Bone marrow (tissue), 2 donors: ENCODE measurements at places on chromosomes 12 and 14.

DNA sequence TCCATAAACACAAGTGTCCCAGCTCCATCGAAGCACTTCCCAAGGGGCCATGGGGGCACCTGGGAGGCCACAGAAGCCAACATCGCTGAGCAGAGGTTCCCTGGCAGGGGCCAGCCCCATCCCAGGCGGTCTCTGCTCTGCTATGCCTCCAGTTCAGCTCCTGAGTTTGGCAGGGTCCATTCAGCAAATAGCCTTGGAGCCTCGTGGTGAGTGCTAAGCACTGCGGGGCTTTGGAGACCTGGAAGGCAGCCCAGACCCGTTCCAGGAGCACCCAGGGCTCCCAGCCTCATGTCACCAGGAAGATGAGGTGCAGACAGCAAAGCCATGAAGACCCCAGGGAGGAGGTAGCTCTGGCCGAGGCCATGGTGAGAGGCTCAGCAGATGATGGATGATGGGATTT lies 109.5 kb downstream of the LGMN start:
- DNase-seq: no peak

DNA sequence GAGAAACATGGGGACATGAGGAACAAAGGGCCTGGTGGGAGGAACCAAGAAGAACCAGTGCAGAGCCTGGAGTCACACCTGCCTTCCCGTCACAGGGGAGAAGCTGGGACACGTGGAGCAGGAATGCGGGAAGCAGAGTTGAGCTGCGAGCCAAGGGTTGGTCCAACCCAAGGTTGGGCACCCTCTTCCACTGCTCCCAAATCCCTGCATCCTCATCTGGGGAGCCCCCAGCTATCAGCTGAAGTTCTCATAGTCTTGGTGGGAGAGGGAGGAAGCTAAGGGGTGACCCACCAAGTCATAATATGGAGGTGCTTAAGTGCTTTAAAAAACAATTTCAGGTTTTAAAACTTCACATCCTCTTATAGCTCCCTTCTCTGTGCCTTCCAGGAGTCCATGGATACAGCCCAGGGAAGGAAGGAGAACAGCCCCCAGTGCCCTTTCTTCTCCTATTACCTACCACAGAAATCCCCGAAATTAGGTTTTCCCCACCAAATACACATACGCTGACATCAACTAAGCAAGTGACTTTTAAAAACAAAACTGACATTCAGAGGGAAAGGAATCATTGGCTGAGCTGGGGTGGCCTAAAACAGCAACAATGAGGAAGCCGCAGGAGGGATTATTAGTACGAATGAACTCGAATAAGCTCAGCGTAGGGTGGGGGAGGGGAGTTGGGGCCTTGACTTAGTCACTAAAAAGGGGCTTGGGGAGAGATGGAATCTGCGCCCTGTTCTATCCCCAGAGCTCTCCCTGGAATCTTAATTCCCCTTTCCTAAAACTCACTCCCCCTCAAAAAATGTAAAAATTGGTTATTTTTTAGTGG lies 4.5 kb downstream of the MYL6 start:
- DNase-seq: no peak

- no peak for DNase-seq
Observed at GRCh38 chr12:50107416-50108268, 3.8 kb downstream of the GPD1 start.

GRCh38 chr12:49982246-49983087 lies 9.7 kb downstream of the AQP6 start:
- no peak for DNase-seq

DNA sequence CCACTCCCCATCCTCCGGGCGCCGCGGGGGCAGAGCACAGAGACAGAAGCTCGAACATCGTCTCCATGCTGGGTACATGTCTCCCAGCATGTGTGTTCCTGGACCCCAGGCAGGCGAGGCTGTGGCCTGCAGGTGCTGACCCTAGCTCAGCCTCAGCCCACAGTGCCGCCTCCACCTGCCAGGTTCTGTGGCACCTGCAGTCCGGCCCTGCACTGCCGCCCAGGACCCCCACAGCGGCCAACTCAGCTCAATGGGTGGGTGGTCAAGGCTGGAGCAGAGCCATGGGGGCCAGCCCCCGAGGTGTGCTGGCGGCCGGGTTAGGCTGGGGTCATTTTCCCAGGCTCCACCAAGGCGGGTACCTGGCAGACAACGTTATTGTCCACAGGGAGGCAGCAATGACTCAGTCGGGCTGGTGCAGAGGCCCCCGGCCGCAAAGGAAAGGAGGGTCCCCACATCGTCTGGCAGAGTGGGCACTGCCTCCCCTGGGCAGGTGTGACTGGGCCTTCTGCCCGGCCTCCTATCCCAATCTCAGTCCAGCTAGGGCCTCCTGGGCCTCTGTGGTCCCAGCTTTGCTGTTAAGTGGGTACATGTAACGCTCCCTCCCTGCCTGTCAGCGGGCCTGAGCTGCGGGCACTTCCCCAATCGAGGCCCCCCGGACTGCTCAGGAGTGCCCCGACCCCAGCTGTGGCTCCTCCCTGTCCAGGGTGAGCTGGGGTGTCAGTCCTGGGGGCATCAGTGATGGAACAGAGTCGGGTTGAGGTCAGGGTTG lies 20.2 kb upstream of the NUDT14 start:
- no peak for DNase-seq

DNA sequence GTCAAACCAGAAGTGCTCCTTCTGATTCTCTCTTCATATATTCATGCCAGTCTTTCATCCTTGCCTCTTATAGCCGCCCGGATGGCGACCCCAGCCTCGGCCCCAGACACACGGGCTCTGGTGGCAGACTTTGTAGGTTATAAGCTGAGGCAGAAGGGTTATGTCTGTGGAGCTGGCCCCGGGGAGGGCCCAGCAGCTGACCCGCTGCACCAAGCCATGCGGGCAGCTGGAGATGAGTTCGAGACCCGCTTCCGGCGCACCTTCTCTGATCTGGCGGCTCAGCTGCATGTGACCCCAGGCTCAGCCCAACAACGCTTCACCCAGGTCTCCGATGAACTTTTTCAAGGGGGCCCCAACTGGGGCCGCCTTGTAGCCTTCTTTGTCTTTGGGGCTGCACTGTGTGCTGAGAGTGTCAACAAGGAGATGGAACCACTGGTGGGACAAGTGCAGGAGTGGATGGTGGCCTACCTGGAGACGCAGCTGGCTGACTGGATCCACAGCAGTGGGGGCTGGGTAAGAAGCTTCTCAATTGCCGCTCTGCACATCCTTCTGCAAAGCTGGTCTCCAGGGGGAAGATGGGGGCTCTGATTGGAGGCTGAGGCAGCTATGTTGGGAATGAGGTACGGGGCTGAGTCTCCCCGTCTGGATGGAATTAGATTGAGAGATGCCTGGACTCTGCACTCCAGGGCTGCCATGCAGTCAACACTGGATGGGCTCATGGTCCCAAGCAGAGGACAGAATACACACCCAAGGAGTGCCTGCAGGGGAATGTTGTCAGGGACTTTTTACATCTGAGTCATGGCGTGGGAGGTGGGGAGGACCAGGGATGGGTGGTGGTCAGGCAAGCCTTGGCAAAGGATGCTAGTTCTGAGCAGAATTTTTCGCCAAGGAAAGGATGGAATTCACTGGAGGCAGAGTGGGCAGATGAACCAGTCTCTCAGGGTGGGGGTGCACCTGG lies 1.3 kb downstream of the BCL2L2 start:
- DNase-seq: no peak

GRCh38 chr14:76698631-76699030 lies 62.6 kb upstream of the VASH1 start:
- DNase-seq: no peak

DNA sequence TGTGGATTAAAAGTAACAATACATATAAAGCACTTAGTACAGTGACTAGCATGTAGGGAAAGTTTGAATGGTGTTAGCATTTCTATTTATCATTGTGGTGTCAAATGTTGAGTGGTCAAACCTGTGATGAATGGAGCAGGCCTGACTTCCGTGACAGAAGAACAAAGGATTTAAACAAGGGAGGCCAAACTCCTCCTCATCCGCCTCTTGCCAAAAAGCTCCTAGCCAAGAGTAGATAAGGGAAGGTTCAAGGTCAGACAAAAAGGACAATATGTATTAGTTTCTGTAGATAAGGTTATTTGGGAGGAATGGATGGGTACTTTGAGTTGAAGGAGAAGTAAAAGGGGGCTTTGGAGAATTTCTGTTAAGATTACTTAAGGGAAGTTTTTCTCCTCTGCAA lies 6.5 kb downstream of the RNASE7 start:
- no peak for DNase-seq

DNA sequence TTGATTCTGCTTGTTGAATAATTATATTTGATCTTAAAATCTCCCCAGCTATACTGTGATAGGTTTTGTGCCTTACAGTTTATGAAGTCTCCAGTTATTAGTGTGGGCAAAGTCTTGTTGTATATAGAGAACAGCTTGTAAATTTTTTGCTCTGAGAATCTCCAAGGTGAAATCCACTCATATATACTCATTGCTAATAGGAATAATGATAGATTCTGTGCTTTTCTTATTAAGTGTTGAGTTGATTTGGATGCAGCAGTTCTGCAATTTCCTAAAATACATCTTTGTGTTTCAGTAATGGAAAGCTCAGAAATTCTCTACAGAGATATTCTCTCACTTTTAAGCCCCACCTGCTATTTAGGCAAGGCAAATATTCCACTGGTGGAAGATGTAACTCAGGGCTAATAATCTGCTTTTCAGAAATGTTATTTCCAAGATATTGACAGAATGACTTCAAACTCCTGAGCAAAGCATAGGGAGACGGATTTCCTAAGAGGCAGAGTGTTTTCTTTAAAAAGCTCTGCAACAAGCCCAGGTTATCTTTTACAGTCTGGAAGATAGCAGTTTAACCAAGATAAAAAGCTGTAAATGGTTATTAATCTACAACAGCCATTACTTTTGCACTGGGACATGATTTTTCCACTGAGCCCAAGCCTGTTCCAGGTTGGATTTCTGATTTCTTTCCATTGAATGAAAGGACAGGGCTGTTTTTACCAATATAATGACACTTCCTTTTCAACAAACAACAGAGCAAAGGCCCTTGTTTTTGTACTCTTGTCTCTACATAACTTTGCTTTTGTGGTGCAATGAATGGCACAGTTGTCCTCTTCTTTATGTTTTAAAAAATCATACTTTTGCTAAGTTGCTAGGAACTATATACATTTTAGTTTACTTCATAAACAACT lies 239.9 kb upstream of the ATP2B1 start:
- DNase-seq: no peak

DNA sequence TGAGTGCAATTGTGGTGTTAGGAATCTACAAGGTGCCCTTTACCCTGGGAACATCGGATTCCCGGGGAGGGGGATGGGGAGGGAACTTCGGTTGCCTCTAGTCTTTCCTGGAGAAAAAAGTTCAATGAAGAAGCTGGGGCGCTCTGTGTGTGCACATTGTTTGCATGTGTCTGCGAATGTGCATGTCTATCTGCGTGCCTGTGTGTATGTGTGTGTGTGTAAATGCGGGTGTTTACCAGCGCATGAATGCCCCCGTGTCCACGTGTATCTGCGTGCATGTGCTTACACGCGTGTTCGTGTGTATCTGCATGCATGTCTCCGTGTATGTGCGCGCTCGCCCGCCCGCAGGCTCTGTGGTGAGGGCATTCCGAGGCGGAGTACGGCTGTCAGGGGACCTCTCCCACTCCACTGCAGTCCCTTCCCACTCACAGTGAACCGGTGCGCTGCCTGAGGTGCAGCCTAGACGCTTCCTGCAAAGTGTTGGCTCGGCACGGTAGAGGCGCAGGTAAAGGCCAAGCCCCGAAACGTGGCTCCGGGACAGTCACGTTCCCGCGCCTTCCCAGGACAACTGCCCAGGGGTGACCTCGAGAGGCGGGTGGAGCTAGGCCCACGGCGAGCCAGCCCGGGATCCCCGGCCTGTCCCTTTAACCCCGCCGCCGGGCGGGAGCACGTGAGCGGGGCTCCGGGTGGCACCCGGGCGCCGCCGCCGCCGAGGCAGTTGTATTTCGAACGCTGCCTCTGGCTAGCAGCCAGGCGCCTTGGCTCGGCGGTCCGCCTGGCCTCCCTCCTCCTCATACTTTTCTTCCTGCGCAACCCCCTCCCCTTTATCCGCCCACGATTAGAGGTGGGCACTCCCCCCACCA lies 539 bp upstream of the HMGA2 start:
- DNase-seq: peak; percentile 13

- DNase-seq: no peak
Observed at GRCh38 chr12:34287986-34288962, 266.0 kb downstream of the ALG10 start.

DNA sequence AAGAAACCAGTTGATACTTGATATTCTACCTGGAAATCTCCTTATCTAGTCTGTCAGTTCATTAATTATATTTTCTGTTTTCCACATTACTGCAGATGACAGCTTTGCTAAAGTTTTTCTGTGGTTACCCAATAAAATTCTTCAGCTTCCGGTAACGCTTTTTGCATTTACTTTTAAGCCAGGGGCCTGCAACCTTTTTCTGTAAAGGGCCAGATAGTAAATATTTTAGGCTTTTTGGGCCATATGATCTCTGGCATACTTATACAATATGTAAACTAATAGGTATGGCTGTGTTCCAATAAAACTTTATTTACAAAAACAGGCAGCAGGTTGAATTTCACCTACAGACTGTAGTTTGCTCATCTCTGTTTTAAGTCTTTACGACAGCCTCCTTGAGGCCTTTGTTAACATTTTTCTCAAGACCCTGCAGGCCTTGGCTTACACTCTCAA lies 48.3 kb downstream of the SPATS2 start:
- DNase-seq: no peak

- DNase-seq: no peak
Observed at GRCh38 chr12:116011217-116011616, 266.3 kb downstream of the MED13L start.

DNA sequence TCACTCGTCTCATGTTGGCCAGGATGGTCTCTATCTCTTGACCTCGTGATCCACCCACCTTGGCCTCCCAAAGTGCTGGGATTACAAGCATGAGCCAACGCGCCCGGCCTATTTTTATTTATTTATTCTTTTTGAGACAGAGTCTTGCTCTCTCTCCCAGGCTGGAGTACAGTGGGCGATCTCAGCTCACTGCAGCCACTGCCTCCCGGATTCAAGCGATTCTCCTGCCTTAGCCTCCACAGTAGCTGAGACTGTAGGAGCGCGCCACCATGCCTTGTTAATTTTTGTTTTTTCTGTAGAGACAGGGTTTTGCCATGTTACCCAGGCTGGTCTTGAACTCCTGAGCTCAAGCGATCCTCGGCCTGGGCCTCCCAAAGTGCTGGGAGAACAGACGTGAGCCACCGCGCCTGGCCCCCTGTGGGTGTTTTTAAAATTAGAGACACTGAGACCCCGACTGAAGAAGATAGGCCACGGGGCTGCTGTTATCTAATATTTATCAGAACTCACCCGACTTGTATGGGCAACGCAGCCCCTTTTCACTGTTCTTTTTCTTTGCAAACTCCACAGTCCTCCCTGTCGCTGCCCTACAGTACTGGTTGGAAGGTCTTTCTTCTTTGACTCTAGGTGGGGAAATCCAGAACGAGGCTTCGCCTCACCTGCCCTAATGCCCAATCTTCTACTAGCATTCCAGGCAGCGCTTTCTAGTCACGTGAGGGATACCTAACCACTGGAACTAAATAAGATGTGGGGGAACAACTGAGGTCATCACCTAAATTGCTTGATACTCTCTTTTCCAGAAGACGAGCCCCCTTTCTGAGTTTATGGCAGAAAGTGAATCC lies 1.4 kb upstream of the GABARAPL1 start:
- DNase-seq: no peak

- no peak for DNase-seq
Observed at GRCh38 chr14:68439676-68440075, 353.2 kb downstream of the ZFP36L1 start.
